ENCODE measurements at places on chromosomes 6 and 20. TPM values are rescaled to one million over a fixed set of nuclear protein-coding genes. Genes with fewer than 3 reads are reported as not detected.

Gene BACH2
- polyA plus RNA-seq: not detected

Gene PTK7
- polyA plus RNA-seq: 98.5 TPM

Gene MDFI
- 0.28 TPM for polyA plus RNA-seq

Gene GLP1R
- not detected for polyA plus RNA-seq

Gene ME1
- not detected for polyA plus RNA-seq

Gene TMEM74B
- polyA plus RNA-seq: 25.0 TPM

Gene TSBP1
- not detected for polyA plus RNA-seq

Gene CST7
- polyA plus RNA-seq: not detected

Gene BTNL2
- not detected for polyA plus RNA-seq

Gene CRISP2
- not detected for polyA plus RNA-seq

Gene SEC23B
- 105 TPM for polyA plus RNA-seq

DNA sequence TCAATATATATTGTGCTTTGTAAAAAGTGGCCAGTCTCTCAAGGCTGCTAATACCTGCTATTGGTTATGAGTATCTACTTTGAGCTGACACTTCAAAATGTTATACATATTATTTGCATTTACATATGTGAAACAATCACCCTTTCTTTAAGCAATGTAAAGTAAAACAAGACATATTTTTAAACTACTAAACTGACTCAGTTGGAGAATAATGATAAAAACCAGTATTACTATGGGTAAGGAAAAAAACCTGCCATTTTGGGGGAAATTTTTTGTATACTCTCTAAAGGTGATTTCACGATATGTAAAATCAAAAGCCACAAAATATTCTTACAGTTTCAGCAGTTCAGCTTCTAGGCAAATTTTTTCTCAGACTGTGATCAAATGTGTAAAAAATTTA, 232.3 kb downstream of the PRL start:
- DNase-seq: no peak

DNA sequence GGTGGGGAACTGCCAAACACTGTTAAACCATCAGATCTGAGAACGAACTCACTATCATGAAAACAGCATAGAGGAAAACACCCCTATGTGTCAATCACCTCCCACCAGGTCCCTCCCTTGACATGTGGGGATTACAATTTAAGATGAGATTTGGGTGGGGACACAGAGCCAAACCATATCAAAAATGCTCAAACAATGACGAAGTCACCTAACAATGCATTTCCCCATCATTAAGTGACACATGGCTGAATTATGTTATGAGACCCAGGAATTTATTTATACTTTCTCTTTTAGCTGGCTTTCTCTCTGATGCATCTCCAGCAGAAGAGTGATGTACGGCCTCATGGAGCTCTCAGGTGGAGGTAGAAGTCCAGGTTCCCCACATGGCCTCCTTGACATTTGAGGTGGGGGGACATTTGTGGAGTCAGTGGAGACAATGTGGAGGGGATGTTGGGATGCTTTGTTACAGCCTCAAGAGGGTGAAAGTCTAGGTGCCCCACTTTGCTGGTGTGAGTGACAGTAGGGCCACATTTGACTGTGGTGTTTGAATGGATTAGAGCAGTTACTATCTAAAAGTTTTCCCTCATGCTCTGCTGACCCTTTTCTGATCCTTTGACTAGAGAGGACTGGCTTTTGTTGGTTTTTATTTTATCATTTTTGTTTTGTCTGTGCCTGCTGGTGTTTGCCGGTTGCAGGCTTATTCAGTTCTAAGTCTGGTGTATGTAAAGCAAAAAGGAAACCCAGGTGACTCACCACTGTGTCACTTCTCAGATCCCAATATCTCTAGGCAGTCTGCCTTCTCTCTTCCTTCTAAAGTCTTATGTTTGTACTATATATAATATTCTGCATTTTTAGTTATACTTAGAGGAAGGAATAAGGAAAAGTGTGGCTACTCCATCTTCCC, 18.5 kb upstream of the DCBLD1 start:
- DNase-seq: no peak

GRCh38 chr6:131295081-131295480, 159.8 kb downstream of the AKAP7 start:
- no peak for DNase-seq

- no peak for DNase-seq
Observed at GRCh38 chr6:128284128-128284527, 236.3 kb downstream of the PTPRK start.

GRCh38 chr20:56202493-56203077, 45.9 kb upstream of the MC3R start:
- peak; percentile 13 for DNase-seq

DNA sequence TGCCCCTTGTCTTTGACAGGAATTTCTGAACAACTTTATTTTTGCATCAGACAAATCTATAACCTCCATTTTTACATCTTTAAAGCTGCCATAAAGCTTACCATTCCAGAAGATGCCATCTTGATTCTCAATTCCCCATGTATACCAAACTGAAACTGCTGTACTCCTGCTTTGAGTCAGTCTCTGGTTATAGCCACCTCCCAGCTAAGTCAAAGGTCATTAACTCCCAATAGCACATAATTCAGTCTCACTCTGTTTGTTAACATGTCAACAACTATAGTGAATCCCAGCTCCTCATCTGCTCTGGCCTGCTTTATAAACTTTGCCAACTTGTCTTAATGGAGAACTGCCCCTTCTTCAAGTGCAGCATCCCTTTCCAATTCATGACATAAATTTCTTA, 343.6 kb downstream of the FRK start:
- DNase-seq: no peak

- DNase-seq: peak; percentile 87
Observed at GRCh38 chr6:17602888-17603287, 2.8 kb downstream of the FAM8A1 start.

DNA sequence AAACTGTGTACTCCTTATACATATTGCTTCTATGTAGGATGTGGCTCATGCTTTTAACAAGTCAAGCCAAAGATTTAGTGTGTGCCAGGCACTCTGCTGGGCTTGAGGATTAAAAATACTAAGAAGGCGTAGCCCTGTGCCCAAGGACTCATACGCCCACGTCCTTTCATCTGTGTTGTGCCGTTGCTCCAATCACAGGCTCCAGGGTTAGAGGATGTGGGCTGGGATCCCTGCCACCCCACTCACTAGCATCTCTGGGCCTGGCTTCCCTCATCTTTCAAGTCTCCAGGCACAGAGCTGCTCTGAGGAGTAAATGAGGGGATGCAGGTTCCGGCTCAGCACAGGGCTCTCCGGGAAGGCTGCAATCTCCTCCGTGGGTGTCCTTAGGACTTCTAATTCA, 214.2 kb downstream of the SYNDIG1 start:
- DNase-seq: no peak

GRCh38 chr6:139872665-139873064, 498.2 kb upstream of the CITED2 start:
- no peak for DNase-seq

- DNase-seq: no peak
Observed at GRCh38 chr6:12047304-12047703, 35.2 kb downstream of the HIVEP1 start.

DNA sequence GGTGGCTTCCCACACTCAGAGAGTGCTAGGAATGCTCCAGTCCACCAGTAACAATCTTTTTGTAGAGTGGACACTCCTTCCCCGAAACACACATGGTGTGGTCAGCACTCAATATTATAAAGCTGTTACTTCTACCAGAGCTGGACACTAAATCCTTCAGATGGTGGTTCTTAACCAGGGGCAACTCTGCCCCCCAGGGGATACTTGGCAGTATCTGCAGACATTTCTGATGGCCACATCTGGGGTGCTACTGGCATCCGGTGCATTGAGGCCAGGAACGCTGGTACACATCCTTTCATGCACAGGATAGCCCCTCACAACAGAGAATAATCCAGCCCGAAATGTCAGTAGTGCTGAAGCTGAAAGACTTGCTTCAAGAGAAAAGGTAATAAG, 124.4 kb downstream of the NFATC2 start:
- DNase-seq: no peak

- no peak for DNase-seq
Observed at GRCh38 chr6:48027704-48028435, 83.1 kb downstream of the PTCHD4 start.

GRCh38 chr20:20096421-20096820, 44.1 kb downstream of the CFAP61 start:
- no peak for DNase-seq

DNA sequence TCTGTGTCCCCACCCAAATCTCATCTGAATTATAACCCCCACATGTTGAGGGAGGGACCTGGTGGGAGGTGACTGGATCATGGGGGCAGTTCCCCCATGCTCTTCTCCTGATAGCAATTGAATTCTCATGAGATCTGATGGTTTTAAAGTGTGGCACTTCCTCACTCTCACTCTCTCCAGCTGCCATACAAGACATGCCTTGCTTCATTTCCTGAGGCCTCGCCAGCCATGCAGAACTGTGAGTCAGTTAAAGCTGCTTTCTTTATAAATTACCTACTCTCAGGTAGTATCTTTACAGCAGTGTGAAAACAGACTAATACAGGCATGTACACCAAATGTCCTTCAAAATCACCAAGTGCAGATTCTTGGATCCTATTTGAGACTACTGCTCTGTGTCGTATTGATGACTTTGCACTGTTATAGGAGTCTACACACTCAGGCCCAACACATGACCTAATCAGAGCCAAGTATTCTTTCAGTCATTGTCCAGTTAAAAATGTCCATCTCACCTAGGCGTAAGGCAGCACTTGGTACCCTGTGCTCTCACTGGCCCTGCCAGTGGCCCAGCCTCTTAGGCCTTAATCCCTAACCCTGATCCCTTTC, 52.8 kb upstream of the UST start:
- no peak for DNase-seq

DNA sequence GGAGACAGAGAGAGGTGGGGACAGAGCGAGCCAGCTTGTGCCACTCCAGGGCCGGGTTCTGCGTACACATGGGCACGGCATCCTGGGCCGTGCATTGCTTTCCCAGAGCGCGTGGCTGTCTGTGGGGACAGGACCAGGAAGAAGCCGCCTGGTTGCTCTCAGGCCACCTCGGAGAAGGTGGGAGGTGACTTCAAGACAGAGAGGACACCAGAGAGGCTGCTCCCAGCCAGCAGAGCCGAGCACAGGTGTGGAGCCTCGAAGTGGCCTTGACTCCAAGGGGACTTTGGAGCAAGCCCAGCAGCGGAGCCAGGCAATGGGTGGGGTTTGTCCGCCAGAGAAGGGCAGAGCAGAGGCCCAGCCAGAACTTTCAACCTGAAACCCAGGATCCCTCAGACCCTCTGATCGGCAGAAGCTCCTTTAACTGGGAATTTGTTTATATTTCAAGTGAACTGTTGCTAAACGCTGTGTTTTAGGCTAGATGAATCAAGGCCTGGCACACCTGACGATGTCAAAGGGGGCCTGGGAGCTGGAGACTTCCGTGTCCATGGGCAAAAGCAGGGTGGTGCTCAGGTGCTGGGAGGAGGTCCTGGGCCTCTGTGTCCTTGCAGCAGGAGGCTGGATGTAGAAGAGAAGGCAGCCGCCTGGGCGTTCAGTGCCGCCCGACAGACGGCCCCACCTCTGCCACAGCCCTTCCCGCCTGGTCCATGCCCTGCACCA, 262.1 kb downstream of the DLL1 start:
- no peak for DNase-seq

- no peak for DNase-seq
Observed at GRCh38 chr6:163764565-163764964, 350.0 kb downstream of the QKI start.
